Activated CD4-positive, alpha-beta T cell treated with anti-CD3 and anti-CD28 coated beads, Interleukin-2, amount 10 ng/mL, durations not matched to agents 7 days and 5 days (primary cell): ENCODE measurements at places on chromosomes 5 and 9.

GRCh38 chr5:126811515-126812198 is 34.7 kb downstream of the LMNB1 start:
- DNase-seq: peak; percentile 52

DNA sequence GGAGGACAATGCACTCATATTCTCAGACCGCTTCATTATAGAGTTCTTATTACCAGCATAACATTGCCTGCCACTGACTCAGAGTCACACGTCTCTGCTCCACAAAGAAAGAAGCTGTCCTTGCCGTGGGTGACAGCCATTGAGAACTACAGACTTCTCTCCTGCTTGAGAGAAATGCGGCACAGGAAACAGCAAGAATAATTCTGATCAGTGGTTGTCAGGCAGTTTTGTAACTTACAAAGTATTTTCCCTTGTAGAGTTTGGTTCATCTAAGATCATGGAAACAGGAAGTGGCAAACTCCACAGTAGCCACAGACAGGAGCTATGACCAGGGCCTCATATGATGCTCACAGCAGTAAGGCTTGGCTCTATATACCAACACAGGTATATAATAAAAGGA is 47.0 kb downstream of the KCNV2 start:
- peak; percentile 63 for DNase-seq

DNA sequence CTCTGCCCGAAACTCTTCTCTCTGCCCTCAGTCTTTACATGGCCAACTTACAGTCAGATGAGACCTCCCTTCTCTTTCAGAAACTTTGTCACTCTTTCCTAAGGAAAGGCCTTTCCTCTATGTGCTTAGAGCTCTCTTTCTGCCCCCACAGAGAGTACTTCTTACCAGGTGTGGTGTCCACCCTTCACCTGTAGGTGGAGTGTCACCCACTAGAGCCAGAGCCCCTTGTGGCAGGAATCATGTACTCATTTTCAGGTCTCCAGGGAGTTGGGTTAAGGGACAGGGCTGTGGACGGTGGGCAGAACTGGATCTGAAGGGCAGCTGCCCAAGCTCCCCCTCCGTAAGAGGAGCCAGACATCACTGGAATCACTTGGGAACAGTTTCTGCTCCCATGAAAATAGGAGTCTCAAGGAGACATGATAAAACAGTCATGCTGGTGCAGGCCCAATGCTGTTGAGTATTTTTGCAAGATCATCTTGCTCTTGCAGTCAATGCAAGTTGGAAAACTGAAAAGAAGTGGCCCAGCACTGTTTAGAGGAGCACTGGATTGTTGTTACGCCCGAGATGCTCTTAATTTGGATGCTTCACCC is 436.7 kb downstream of the ZSWIM6 start:
- no peak for DNase-seq

GRCh38 chr5:172325452-172325851 is 41.9 kb upstream of the UBTD2 start:
- no peak for DNase-seq

GRCh38 chr9:129612815-129613519 is 7.9 kb downstream of the C9orf50 start:
- DNase-seq: no peak

DNA sequence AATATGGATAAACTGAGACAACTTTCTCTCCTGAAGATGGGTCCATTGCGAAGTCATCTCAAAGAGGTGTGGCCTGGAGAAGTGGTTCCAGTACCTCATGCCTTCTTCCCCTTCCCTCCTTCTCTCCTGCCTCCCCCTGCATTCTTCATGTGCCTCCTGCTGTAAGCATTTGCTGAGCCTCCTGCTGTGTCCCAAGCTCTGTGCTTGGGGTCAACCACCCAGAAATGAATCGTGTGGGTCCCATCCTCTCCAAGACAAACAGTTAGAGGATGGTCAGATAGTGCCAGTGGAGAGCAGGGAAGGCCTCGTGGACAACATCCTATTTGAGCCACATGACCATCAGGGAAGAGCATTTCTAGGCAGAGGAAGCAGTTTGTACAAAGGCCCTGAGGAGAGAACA is 53.5 kb downstream of the KCNIP1 start:
- no peak for DNase-seq

- DNase-seq: no peak
Observed at GRCh38 chr9:71368157-71368556, 246.7 kb upstream of the TRPM3 start.

- peak; percentile 54 for DNase-seq
Observed at GRCh38 chr9:4970970-4971641, 14.0 kb upstream of the JAK2 start.

GRCh38 chr9:83432877-83433550 is 105.2 kb downstream of the FRMD3 start:
- no peak for DNase-seq

DNA sequence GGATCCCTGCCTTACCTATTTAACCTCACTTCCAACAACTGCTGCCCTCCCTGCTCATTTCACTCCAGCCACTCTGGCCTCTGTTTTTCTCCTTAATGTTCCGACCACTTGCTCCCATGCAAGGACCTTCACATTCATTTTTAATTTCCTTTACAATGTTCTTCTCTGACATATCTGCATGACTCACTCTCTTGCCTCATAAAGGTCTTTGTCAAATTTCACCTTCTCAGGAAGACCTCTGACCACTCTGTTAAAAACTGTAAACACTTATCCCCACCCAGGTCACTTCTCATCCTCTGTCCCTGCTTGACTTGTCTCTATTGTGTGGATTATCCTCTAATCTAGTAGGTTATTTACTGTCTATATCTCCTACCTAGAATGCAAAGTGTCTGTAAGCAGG is 751.2 kb downstream of the BRINP1 start:
- no peak for DNase-seq

DNA sequence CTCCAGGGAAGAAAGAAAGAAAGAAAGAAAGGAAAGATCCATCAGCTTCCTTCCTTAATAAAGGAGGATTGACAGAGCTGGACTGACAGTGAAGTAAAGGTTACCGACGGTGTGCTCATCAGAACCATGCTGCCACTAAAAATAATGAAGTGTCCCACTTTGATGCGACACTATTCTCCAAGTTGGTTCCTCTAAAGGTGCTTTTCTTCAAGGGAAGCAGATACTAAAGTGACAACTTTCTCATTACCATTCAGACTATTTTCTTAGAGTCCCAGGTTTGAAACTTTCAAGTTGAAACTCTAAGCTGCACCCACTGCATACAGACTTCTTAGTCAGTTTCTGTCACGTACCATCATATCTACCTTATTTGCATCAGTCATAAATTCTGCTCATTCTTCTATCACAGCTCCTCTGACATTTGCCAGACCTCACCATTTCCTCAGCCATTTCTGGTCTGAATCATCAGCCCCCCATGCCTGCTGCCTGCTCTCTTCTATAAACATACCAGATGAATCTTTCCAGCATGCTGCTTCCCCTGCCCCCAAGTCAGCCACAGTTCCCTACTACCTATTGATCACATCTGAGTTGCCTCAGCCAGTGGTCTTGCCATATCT is 177.6 kb downstream of the DEPDC1B start:
- DNase-seq: no peak

DNA sequence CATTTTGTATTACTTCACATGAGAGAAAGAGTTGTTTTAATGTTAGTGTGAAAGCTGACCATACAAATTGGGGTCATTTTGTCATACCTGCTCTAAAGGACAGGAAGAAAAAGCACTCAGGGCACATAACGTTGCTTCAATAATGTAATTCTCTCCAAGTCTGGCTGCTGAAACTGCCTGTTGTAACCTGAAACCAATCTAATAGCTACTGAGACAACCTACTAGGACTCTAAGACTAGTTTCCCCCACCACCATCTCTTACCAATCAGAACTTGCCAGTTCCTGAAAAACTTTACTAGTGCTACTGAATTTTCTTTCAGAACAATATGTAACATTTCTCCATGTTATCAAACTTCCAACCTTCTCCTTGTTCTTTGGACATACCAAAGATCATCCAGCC is 374.7 kb downstream of the PTPRD start:
- DNase-seq: no peak

GRCh38 chr5:109743041-109743531 is 53.4 kb downstream of the MAN2A1 start:
- no peak for DNase-seq

- no peak for DNase-seq
Observed at GRCh38 chr5:37717613-37718431, 122.0 kb downstream of the GDNF start.

DNA sequence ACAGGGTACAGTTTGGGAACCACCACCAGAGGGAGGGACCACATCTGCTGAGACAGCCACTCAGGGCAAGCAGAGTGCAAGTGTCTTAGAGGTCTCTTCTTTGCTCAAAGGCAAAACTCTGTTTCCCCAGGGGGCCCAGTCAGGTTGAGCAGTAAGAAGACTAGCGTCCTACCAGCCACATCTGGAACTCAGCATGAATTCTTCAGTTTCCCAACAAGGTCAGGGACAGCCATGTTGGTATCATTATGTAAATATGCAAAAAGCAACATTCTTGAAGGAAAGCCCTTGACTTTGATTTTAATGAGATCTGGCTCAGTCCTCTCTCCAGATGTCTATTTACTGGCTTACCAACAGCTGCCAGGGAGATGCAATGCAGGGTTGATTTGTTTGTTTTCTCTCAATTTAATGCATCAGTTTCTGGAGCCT is 46.7 kb downstream of the TGFBI start:
- no peak for DNase-seq

GRCh38 chr9:549455-549997 is 292.0 kb upstream of the DMRT1 start:
- DNase-seq: no peak

- no peak for DNase-seq
Observed at GRCh38 chr9:36128349-36128748, 8.2 kb upstream of the GLIPR2 start.

DNA sequence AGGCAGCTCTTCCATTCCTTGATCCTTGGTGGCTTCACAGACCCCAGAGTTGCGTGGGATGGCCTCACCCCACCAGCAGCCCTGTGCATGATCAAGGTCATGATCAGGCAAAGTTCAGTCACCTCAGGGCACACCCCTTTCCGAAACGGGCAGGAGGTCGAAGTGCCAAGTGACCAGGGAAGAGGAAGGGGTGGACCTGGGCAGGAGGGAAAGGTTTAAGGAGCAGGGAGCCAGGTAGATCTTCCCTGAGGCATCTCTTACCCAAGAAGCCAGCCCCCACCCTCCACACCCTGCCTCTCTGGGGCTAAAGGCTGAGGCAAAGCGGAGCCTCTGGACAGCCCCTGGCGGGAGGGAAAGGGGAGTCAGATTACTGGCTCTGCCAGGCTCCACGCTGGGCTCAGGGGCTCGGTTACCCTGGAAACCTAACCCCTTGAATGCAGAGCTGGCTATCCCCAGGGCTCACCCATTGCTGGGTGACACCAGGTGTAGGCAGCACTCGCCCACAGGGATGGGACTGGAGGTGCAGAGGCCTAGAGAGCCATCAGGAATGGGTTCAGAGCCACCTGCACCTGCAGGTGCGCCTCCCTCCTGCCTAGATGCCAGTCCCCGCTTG is 3.6 kb downstream of the MGAT4B start:
- no peak for DNase-seq

DNA sequence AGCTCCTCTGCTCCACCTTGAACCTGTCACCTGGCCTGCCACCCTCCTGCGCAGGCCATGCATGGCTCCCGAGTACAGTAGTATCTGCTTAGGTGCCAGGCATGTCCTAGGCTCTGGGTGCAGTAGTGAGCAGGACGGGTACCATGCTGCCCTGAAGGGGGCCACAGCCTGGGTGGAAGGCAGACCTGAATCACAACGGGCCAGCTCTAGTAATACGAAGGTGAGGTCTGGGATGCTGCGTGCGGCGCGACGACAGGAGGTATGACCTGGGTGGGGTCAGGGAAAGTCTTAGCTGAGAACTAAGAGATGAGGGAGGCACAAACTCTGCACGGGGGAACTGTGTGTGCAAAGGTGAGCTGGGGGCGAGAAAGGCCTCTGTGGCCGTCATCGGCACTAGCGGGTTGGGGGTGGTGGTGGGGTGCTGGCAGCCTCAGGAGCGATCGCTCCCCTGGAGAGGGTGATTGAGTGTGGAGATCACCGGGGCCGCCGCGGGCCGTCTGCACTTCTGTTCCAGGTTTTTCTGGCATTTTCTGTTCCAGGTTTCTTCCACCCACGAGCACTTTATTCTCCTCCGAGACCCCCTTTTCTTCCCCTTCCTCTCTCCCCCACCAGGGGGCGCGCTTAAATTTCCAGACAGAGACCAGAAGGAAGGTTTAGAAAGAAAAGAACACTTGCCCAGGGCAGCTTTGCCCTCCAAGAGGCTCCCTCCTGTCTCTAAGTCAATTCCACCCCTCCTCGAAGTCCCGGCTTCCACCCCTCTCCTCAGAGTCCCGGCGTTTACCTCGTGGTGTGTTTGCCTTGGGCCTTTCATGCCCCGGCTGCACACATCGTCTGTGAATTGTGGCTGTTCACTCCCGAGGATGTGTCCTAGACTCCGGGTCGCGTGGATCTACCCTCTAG is 15.1 kb downstream of the PDLIM4 start:
- peak; percentile 65 for DNase-seq

DNA sequence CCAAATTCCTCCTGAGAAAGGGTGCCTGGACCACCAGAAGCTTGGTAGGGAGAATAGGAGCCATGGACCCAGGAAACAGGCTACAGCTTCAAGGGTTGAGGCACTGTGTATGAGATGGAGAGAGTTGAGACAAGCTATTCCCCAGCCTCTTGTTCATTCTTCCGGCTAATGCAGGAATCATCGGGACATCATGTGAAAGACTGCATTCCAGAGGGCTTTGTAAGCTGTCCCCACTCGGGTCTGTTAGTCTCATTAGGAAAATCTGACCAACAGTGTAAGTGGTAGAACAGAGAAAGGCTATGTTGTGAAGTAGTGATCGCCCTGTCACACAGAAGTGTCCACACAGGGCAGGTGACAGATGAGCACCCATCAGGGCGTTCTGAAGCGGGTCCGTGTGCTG is 81.4 kb downstream of the GABBR2 start:
- DNase-seq: no peak

- DNase-seq: no peak
Observed at GRCh38 chr5:146716636-146717035, 161.9 kb downstream of the PPP2R2B start.

- no peak for DNase-seq
Observed at GRCh38 chr5:34455098-34455497, 201.0 kb upstream of the RAI14 start.

DNA sequence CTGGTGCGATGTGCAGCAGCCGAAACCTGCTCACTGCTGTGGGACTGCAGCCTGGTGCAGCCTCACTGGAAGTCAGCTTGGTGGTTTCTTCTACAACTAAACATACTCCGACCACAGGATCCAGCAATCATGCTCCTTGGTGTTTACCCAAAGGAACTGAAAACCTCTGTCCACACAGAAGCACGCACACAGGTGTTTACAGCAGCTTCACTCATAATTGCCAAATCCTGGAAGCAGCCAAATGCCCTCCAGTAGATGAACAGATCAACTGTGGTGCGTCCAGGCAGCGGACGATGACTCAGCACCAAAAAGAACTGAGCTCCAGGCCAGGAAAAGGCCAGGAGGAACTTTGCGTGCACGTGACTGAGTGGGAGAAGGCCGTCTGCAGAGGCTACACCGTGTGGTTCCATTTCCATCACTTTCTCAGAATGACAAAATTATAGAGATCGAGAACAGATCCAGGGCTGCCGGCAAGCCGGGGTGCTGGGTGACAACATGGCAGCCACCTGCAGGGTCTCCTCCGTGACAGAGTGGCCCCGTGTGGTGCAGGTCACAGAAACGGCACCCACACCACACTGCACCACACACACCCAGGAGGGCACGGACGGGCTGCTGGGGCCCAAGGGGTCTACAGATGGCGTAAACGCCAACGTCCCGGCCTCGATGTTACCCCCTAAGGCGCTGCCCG is 23.1 kb upstream of the NSMF start:
- DNase-seq: peak; percentile 62

GRCh38 chr9:4855841-4856240 is 63.1 kb downstream of the RCL1 start:
- no peak for DNase-seq
